ENCODE measurements at places on chromosomes 1 and 21.
A peak's percentile ranks its signal among the peaks of the same experiment; 100 is the strongest.

- no peak for DNase-seq
These were observed 70.1 kb upstream of the NTPCR start for GRCh38 chr1:232880354-232880753.

GRCh38 chr1:9703165-9703509 lies 51.6 kb downstream of the PIK3CD start:
- no peak for DNase-seq

GRCh38 chr1:216306830-216307229 lies 116.4 kb downstream of the USH2A start:
- no peak for DNase-seq

GRCh38 chr21:28138272-28138671 lies 854.4 kb downstream of the LTN1 start:
- no peak for DNase-seq

- no peak for DNase-seq
These were observed 199.7 kb downstream of the GRIK3 start for GRCh38 chr1:36834586-36834985.

GRCh38 chr1:11856698-11857097 lies 2.0 kb downstream of the NPPB start:
- DNase-seq: no peak

- peak; percentile 11 for DNase-seq
These were observed 28.2 kb downstream of the SLC2A1 start for GRCh38 chr1:42930178-42931107.

DNA sequence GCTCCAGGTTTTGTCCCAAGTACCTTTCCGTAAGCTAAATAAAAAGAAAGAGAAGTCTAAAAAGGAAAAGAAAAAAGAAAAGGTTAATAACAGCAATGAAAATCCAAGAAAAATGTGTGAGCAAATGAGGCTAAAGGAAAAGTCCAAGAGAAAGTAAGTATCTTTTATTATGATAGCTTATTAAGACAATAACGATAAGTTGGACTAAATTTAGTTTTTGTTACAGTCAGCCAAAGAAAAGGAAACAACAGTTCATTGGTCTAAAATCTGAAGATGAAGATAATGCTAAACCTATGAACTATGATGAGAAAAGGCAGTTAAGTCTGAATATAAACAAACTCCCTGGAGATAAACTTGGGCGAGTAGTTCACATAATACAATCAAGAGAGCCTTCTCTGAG lies 31.5 kb downstream of the BRDT start:
- DNase-seq: no peak

GRCh38 chr1:117068580-117068979 lies 8.5 kb downstream of the TTF2 start:
- DNase-seq: no peak

- no peak for DNase-seq
These were observed 20.5 kb downstream of the TRABD2B start for GRCh38 chr1:47976728-47977127.

DNA sequence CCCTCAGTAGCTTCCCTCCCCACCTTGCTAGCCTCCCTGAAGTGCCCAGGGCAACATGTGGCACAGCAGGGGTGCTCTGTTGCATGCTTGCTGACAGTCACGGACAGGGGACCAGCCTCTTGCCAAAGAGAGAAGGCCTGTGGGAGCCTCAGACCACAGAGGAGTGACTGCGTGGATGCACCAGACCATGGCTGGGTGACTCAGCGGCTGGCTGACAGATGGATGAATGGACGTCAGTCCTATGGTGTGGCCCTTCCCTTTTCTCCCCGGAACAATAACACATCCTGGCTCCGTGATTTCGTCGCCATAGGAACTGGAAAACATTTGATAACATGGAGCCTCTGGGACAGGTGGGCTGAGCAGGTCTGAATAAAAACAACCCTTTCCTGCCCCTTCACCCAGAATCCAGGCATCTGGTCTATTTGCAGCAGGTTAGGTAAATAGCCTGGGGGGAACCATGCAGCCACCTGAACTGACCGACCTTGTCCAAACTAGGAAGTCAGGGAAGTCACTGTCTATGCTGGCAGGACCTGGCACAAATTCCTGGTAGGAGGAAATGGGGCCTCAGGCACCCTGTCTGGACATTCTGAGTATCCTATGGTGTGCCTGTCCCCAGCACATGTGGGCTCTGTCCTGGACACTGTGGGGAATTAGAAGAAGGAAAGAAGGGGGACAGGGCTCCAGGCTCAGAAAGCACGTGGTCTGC lies 53.3 kb downstream of the NENF start:
- DNase-seq: no peak

DNA sequence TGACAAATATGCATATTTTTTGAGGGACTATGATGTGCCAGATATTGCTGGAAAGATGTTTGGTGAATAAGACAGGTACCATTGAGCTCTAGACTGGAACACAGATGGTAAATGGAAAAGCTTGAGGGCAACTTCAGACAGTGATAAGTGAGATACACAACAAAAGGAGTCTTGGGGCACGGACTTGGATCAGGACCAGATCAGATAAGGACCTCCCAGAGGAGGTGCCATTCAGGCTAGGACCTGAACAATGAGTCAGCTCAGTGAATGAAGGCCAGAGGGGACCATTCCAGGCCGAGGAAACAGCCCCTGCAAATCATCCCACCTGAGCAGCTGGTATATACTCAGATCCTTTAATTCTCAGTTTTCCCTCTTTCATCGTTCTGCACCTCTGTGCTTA lies 1.8 kb upstream of the KCNJ15 start:
- no peak for DNase-seq

- DNase-seq: no peak
These were observed 526.2 kb downstream of the MRPL39 start for GRCh38 chr21:25081096-25081495.

DNA sequence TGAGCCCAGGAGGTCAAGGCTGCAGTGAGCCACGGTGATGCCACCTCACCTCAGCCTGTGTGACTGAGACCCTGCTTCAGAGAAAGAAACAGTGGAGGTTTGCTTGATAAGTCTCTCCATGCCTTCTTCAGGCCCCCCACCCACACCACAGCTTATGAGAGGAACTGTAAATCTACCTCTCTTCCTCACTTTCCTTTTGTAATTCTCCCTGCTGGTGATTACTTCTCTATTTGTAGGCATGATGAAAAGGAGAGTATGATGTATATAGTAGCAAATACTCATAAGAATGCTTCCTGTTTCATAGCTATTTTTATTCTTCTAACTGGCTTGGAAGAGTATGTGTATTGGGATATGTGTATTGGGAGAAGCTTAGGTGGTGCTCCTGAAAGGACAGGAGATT lies 186.3 kb downstream of the VPS13D start:
- no peak for DNase-seq

DNA sequence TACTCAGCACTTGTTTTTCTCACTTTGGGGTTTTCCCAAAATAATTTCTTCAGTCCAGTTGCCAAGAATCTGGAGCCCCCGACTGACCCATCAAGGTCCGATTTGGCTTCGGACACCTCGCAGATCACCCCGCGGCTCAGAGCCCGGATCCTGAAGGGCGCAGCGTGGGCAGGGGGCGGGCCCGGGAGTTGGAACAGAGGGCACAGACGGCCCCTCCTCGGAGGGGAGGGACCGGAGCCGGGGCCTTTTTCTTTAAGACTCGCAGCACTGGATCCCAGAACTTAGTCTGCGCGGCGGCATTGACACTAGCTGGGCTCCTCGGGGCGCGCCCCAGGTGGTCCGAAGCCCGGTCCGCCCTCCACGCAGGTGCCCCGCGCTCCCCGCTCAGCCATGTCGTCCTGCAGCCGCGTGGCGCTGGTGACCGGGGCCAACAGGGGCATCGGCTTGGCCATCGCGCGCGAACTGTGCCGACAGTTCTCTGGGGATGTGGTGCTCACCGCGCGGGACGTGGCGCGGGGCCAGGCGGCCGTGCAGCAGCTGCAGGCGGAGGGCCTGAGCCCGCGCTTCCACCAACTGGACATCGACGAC lies at the start of gene CBR3:
TSS of gene CBR3 (plus strand) at position 277 of the 588 bp plus-strand sequence. CDS start at position 391, 114 bp downstream.
- no peak for DNase-seq

GRCh38 chr1:53416269-53416813 lies 42.9 kb upstream of the DMRTB1 start:
- no peak for DNase-seq

GRCh38 chr1:186482661-186483255 lies 21.8 kb upstream of the PDC start:
- peak; percentile 75 for DNase-seq

DNA sequence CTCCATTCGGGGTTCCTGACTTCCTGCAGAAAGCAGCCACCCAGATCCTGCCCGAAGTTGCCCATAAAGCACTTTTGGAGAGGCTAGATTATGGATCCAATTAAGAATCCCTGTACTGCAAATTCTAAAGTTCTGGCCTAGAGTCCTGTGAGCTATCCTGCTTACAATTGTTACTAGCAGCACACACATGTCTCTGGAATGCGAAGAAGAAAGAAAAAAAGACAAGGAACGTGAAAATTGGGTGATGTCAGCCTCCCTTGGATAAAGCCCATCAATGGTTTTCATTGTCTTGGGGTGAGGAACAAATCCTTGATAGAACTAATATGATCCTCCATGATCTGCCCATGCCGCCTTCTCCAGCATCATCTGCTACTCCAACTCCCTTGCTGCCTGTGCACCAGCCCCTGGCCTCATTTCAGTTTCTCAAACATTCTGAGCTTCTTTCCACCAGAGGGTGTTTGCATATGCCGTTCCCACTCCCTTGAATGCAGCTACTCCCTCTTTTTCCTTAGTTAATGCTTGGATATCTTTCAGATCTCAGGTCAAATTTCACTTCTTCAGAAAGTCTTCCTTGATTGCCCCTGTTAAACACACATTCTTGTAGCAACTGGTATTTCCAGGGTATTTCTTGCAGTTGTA lies 94.0 kb downstream of the ST6GALNAC5 start:
- no peak for DNase-seq

DNA sequence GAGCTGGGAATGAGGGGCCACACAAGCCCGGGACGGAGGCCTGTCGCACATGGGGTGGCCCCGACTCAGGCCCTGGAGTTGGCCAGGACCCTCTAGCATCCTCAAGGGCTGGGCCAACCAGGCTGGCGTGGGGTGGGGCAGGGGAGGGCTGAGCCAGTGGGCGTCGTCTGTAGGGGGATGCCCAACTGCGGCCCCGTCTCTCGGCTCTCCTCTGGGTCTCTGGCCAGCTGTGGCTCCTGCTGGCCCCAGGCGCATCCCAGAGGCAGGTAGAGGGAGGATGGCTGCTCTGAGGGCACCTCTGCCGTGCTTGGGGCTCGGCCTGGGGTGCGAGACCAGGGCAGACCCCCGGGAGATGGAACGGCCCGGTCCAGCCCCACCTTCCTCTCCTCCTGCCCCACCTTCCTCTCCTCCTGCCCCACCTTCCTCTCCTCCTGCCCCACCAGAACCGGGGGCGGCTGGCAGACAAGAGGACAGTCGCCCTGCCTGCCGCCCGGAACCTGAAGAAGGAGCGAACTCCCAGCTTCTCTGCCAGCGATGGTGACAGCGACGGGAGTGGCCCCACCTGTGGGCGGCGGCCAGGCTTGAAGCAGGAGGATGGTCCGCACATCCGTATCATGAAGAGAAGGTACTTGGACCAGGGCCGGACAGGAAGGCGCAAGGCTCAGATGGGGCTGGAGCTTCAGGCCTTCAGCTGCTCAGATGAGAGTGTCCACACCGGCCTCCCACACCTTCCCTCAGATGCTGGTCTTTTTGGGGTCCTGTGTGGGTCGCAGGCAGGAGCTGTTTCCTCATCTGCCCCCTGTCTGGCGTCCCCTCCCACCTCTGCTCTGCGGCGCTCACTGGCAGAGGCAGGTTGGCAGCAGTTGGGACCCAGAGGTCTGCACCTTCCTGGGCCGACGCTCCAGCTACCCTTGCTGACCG lies 6.2 kb downstream of the SAMD11 start:
- no peak for DNase-seq

DNA sequence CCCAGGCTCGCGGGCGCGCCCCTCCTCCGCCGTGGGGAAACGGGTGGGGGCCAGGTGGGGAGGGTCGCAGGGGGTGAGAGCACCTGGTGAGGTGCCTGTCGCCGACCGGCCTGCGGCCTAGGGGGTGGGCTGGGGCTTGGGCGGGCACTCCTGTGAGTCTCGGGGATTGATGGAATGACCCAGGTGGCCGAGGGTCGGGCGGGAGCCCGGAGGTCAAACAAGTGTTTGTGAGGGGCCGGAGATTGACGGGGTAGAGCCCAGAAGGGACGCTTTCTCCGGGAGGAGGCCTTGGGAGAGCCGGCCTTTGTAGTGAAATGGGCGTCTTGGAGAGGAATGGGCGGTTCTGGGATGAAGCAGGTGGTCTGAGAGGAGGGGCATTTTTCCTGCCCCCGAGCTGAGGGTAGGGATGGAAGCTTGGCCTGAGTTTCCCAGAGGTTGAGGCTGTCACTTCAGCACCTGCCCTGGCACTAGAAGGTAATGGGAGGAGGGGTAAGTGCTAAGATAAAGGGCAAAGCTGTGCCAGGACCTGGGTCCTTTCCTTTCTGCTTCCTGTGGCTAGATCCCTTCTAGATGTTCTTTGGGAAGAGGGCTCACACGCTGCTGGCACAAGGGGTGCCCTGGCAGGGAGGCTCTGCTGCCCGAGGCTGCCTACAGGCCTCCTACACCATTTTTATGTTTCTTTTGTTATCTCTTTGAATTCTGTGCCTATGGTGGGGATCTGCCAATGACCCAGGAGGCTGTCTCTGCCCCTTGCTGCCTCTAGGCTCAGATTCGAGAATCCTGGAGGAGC lies 56.1 kb downstream of the NDUFS5 start:
- DNase-seq: no peak

GRCh38 chr1:214658785-214659184 lies 55.8 kb downstream of the CENPF start:
- DNase-seq: no peak

DNA sequence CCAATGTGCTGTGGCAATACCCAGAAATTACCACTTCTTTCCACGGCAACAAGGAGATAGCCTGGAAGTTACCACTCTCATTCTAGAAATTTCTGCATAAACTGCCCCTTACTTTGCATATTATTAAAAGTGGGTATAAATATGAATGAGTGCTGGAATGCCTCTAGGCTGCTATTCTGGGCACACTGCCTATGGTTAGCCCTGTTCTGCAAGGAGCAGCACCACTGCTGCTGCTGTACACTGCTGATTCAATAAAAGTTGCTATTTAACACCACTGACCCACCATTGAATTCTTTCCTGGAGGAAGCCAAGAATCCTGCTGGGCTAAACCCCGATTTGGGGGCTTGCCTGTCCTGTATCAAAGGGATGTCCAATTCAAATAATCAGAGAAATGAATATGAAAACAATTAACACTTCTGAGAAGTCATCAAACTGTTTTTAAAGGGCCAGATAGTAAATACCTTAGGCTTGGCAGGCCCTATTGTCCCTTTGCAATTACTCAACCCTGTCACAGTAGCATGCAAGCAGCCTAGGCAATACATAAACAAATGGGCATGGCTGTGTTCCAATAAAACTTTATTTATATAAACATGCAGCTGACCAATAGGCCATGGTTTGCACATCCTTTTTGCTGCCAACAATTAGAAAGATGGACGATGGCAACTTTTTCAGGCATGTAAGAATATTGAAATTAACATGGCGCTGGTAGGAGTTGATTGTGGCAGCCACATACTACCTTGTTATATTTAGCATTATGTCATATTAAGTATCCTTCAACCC lies 369.4 kb upstream of the B3GALT2 start:
- DNase-seq: no peak

DNA sequence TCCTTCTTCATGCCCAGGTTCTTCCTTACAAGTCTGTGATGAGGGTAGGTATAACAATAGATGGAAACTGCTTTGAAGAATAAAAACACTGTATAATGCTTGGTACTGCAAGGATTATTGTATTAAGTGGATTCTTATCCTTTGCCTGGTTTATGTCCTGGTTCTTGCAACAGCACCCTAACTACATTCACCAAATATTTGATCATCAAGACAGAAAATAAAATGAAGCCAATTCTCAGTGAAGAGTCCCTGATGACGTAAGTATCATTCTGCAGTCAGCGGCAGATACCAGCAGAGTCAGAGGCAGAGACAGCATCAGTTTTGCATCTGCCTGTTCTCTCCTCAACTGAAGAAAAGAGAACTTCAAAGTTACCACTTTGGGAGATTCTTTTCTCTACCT lies 19.7 kb downstream of the ARHGEF11 start:
- DNase-seq: no peak

Data from left forelimb (tissue), 1 donor.